Foreskin melanocyte (primary cell): ENCODE measurements at places on chromosomes 16 and 17.
A peak's percentile ranks its signal among the peaks of the same experiment; 100 is the strongest.

GRCh38 chr17:15184872-15185624 lies 80.1 kb downstream of the PMP22 start:
- no peak for DNase-seq

GRCh38 chr17:36690190-36690589 lies 88.8 kb downstream of the MRM1 start:
- no peak for DNase-seq

- DNase-seq = peak; percentile 80
Observed at GRCh38 chr17:42131981-42132432, 9.4 kb downstream of the HSPB9 start.

GRCh38 chr16:86619239-86619794 lies 41.0 kb downstream of the FOXL1 start:
- no peak for DNase-seq

DNA sequence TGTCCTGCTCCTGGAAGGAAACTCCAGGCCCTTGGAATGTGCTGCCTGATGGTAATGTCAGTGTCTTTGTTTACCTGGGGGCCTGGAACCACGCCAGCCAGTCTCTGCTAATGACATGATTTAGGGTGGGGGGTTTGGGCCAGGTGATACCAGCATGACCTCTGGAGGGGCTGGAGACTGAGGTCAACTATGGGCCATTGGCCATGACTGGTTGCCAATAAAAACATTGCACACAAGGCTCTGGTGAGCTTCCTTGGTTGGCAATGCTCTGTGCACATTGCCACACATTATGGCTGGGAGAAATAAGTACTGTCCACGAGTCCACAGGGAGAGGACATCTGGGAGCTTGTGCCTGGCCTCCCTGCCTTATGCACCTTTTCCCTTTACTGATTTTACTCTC lies 52.5 kb downstream of the LITAF start:
- no peak for DNase-seq

DNA sequence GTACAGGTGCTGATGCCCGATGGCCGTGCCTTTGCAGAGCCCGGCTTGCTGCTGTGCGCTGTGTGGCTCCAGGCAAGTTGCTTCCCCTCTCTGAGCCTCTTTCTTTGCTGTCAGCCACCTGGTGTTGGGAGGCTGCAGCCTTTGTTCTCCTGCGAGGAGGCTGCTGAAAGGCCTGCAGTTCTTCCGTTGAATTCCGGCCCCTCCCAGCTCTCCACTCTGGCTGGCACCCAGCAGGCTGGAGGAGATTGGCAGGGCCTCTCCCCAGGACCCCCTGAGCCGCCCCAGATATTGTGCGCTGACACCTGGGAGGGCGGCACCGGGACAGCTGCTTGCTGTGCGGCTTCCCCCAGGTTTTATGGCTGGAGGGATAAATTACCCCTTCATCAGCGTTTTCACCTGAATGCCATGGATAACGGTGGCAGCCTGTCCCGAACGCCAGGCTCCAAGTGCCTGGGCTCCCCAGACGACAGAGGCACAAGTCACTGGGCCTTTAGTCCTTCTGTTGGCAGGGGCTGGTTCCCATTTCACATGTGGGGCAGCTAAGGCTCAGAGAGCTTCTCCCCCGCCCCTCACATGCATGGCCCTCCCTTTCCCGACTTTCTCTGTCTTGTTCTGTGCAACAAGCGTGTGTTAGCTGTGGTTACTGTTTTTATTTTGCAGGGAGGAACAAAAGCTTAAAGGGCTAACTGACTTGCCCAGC lies 35.1 kb upstream of the GSE1 start:
- no peak for DNase-seq
